ENCODE measurements at places on chromosomes 5 and 9.
A peak's percentile ranks its signal among the peaks of the same experiment; 100 is the strongest.

DNA sequence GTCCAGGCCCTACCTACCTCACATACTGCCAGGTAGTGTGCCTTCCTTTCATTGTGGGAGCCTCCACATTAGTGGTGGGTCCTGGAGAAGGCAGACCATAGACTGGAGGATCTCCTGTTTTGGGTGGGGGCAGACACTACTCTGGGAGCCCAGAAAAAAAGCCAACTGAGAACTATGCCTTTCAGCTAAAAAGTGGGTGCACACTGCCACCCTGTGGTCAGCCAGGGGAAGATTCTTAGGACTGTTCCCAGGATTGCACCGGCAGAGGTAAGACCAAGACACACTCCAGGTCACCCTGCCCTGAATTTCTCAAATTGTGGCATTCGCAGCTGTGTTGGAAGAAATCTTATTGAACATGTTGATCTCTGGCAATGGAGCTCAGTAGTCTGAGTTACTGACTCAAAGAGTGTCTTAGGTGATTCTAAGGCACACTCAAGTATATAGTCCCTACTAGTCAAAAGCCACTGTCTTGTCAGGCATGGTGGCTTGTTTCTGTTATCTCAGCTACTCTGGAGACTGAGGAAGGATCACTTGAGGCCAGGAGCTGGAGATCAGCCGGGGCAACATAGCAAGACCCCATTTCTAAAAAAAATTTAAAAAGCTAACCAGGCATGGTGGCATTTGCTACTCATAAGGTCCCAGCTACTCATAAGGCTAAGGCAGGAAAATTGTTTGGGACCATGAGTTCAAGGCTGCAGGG is 3.6 kb downstream of the SIGMAR1 start:
- DNase-seq, result peak; percentile 55

- DNase-seq, result no peak
Observed at GRCh38 chr9:114811966-114812636, 6.3 kb upstream of the TNFSF15 start.

DNA sequence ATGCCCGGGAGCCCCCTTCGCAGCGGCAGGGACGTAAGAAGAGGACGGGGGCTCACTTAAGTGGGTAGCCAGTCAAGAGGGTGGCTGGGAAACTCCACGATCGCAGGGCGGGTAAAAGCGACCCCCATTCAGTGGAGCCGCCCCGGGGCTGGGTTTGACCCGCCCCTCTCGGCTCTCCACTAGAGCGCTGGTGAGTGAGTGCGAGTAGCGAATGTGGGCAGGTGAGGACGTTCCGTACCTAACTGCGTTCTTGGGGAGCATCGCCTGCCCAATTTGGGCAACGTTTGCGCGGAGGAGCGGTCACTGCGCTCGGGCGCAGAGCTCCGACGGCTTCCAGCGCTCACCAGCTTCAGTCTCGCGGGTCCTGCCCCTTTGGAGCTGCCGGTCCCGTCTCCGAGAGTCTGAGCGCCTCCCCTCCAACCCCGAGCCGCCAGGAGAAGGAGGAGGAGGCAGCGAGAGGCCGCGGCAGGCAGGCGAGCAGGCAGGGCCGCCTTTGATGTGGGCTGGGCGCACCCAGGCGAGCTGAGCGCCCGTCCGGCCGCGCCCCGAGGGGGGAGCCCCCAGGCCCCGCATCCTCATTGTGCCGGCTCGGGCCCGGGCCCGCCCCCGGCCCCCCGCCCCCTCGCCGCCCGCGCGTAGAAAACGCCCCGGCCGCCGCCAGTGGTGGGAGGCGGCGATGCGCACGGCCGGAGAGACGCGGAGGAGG is at the start of gene FGF18:
Gene FGF18 (plus strand): TSS at position 666 of the 706 bp plus-strand sequence. CDS start 553 bp downstream, outside the sequence.
- DNase-seq, result no peak

GRCh38 chr5:132086277-132086794 is 12.7 kb downstream of the CSF2 start:
- no peak for DNase-seq

- DNase-seq, result no peak
Observed at GRCh38 chr5:92504346-92504745, 1076.7 kb downstream of the NR2F1-AS1 start.

GRCh38 chr9:9352877-9353481 is 1259.8 kb downstream of the PTPRD start:
- no peak for DNase-seq

DNA sequence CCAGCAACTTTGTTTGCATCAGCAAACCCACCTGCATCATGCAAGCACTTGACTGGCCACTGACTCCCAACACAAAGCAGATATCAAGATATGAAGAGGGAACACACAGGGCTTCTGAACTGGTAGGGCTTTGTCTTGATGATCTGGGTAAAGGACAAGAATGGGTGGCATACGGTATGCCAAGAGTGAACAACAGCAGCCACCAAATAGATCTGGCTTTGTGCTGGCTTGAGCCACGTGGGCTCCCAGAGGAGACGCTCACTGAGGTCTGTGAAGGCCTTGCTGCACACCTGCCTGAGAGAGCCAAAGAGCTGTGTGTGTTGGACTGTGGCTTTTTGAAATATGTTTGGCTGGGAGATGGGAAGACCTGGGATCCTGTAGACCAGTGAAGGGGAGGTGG is 43.5 kb downstream of the FGF1 start:
- no peak for DNase-seq

GRCh38 chr5:41708604-41708940 is 161.7 kb downstream of the OXCT1 start:
- DNase-seq, result no peak

DNA sequence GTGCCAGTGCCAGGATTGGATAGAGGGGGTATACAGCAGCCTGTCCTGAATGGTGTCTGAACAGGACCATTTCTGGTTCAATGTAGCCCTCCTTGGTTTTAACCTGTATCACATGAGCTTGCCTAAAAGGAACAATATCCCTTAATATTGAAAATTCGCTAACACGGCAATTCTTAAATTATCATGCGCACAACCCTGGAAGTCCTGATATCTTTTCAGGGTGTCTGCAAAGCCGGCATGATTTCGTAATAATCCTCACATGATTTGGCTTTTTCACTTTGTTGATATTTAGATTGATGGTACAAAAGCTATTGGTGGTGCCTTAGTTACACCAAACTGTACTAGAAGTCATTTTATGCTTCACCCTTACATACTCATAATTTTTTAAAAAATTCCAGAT is 53.2 kb downstream of the PCSK1 start:
- no peak for DNase-seq

GRCh38 chr5:9362600-9362999 is 183.3 kb downstream of the SEMA5A start:
- no peak for DNase-seq

All from stimulated activated CD8-positive, alpha-beta memory T cell treated with anti-CD3 and anti-CD28 coated beads, Interleukin-7, amount 100 ng/mL, for 1 hour (primary cell).